Stimulated activated CD8-positive, alpha-beta memory T cell treated with anti-CD3 and anti-CD28 coated beads, Interleukin-12 subunit alpha, Interleukin-12 subunit beta, amount 100 ng/mL, for 1 hour (primary cell): ENCODE measurements at places on chromosomes 2 and 18.

DNA sequence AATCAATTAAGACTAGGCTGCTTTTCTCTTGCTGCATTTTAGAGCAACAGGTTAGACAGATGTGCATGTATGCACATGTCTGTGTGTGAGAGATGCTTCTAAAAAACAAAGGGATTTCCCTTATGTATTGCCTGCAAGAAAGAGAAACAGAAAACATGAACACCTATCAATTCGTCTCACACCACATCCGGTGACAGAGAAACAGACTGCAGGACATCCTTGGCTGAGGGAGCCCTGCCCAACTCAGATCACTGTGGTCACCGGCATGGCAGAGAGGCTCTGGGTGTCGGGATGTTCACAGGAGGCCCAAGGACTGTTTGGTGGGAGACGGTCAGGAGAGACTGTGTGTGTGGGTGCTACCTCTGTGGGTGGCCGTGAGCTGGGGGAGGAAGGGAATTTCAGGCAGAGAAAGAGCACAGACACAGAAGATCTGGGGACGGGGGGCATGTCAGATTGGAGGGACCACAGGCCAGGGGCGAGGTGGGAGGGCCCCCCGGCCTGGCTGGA lies 24.9 kb downstream of the FHL2 start:
- no peak for DNase-seq

DNA sequence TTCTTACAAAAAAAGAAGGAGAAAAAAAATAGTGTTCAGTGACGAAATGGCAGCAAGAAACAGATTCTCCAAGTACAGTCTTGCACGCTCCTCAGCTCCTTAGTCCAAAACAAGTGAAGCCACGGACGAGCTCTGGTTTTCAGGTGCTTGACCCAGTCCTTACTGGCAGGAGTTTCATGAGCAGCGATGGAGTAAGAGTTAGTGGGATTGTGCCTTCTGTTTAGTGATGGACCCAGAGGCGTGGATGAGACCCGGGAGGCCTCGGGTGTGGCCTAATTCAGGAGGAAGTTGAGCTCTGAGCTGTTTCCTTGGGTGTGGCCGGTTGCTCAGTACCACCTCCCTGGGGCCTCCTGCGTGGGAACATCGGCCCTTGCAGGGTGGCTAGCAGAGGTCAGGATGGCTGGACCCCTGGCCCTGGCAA lies 52.0 kb downstream of the KIF5C start:
- DNase-seq: no peak

- DNase-seq: peak; percentile 32
These were observed 47.8 kb downstream of the ZAP70 start for GRCh38 chr2:97761192-97761591.

GRCh38 chr2:227536445-227536844 lies 62.2 kb upstream of the SCYGR2 start:
- DNase-seq: no peak

- DNase-seq: no peak
These were observed 27.3 kb upstream of the INHBB start for GRCh38 chr2:120318626-120319025.
